ENCODE measurements at places on chromosomes 7 and 10. TPM values are rescaled to one million over a fixed set of nuclear protein-coding genes. Genes with fewer than 3 reads are reported as not detected.

UBE2H gene
- 15.0 TPM for polyA plus RNA-seq

UCN3 gene
- polyA plus RNA-seq = 5.8 TPM

ZNF727 gene
- 0.37 TPM for polyA plus RNA-seq

OIT3 gene
- polyA plus RNA-seq = 0.45 TPM

CNTNAP2 gene
- polyA plus RNA-seq = 0.54 TPM

Measured in small intestine (tissue), 16 donors.